Lung (tissue), 17 donors: ENCODE measurements at places on chromosomes 2 and 18.

DNA sequence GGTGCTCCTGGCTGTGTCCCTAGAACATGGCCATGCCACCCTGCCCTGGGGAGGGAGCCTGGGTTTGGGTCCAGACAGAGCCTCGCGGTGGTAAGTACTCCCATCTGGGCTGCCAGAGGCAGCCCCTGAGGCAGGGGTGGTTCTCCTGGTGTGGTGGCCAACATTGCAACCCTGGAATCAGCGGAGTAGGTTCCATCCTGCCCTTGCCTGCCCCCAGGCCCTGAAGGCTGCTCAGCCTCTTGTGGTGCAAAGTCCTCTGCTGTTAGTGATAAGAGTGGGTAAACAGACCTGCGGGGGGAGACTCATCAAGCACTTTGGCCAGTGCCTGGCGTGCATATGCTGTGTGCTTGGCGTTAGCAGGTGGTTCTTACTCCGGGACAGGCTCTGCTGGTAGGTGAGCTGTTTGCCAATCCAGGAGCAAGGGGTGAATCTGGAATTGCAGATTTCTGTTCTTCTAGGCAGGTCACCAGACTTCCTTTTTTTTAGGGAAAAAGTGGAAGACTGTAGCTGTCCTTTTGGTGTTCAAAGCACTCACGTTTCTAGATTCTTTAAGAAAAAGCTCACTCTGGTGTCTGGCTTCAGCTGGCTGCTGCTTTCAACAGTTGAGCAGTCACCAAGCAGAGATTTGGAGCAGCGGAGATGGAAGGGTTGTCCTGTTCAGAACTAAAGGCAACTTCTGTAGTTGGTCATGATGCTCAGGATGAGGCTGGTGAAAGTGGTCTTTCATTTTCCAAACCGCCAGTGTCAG, 3.2 kb downstream of the CNNM3 start:
- DNase-seq, result no peak
- peaks cover 43% of the 10 kb centered on the region for H3K4me1 ChIP-seq
- no peak overlapping the region for H3K4me3 ChIP-seq
- no peaks in the 10 kb centered on the region for H3K27me3 ChIP-seq

DNA sequence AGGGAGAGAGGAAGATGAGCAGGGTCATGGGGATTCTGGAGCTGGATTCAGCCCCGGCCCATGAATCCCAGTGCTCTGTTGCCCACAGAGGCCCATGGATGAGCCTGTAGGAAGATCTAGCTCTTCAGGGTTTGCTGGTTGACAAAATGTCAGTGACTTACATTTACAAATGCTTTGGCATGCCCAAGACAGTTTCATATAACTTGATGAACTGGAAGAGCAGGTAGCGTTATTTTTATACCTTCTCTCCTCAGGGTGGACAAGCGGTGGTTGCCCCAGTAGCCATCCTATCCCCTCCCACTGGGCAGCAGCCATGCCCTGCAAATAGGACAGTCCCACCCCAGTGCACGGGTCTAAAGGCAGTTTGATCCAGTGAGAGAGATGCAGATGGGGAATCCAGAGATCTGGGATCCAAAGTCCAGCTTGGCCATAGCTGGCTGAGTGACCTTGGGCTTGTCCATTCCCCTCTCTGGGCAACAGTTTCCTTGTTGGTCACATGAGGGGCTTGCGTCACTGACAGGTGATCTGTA, 21.5 kb upstream of the KCNK3 start:
- H3K4me3 ChIP-seq, result no peak overlapping the region
- no peaks in the 10 kb centered on the region for H3K36me3 ChIP-seq
- H3K27me3 ChIP-seq, result no peaks in the 10 kb centered on the region
- H3K27ac ChIP-seq, result no peak overlapping the region
- peaks cover 5% of the 10 kb centered on the region for H3K4me1 ChIP-seq

- no peak for DNase-seq
- no peak overlapping the region for H3K4me3 ChIP-seq
- no peak overlapping the region for H3K27ac ChIP-seq
- H3K27me3 ChIP-seq, result peaks cover 3% of the 10 kb centered on the region
Measured at GRCh38 chr2:173667415-173667814, 297.8 kb downstream of the SP3 start.

DNA sequence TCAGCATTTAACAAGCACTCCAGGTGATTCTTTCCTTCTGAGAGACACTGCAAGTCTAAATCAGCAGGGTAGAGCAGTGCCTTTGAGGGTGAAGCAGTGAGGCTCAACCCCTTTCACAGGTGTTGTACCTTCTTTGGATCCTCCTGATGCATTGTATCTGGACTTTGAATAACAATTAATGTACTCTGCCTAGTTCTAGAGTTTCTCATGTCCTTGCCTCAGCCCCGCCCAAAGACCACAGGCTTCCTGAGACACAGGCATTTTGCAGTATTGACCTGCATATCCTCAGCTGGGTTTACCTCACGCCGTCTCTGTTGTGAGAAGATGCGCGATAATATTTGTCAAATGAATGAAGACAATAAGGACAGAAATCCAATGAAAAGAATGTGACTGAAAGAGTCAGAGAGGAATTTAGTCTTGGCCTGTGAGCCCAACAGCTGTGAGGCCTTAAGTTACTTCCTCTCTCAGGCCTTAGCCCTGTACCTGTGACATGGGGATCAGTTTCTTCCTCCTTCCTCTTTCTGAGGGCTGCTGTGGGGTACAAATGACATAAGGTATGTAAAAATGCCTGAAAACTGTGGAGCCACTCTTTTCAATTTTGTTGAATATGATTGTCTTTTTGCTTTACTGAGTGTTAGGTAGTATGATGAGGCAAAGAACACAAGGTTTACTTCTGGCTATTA, 43.7 kb downstream of the WIPF1 start:
- H3K27ac ChIP-seq, result no peak overlapping the region
- no peak overlapping the region for H3K4me3 ChIP-seq
- H3K36me3 ChIP-seq, result peaks cover 4% of the 10 kb centered on the region
- H3K4me1 ChIP-seq, result no peaks in the 10 kb centered on the region
- H3K27me3 ChIP-seq, result no peaks in the 10 kb centered on the region

GRCh38 chr2:70641263-70641784, 87.7 kb upstream of the TGFA start:
- H3K4me3 ChIP-seq, result no peak overlapping the region
- no peaks in the 10 kb centered on the region for H3K4me1 ChIP-seq
- H3K27me3 ChIP-seq, result no peaks in the 10 kb centered on the region
